IMR-90 (cell line): ENCODE measurements at places on chromosomes 11 and 22.
A peak's percentile ranks its signal among the peaks of the same experiment; 100 is the strongest.

DNA sequence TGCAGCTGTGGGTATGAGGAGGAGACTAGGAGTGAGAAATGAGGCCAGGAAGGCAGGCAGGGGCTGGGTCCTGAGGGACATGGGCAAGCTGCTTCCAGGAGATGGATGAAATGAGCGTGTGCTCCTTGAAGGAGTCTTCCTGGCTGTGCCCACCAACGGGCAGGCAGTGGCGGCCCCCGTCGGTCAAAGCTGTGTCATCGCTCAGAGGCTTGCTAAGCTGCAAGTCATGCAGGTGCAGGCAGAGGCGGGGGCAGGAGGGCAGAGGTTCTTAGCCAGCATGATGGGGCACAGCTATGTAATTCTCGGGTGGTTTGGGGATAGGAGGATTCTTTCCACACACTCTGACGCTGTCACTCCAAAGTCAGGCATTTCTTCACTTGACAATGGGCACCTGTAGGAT lies 12.5 kb upstream of the PEX26 start:
- H3K4me3 ChIP-seq, result no peak overlapping the region
- H3K4me1 ChIP-seq, result peaks cover 12% of the 10 kb centered on the region
- DNase-seq, result no peak
- no peaks in the 10 kb centered on the region for H3K27me3 ChIP-seq

GRCh38 chr11:6219359-6219758 lies 14.0 kb downstream of the C11orf42 start:
- no peak overlapping the region for H3K27ac ChIP-seq
- H3K4me1 ChIP-seq, result peaks cover 5% of the 10 kb centered on the region
- no peaks in the 10 kb centered on the region for H3K27me3 ChIP-seq
- H3K4me3 ChIP-seq, result no peak overlapping the region
- DNase-seq, result peak; percentile 90
- H3K36me3 ChIP-seq, result peaks cover 48% of the 10 kb centered on the region

DNA sequence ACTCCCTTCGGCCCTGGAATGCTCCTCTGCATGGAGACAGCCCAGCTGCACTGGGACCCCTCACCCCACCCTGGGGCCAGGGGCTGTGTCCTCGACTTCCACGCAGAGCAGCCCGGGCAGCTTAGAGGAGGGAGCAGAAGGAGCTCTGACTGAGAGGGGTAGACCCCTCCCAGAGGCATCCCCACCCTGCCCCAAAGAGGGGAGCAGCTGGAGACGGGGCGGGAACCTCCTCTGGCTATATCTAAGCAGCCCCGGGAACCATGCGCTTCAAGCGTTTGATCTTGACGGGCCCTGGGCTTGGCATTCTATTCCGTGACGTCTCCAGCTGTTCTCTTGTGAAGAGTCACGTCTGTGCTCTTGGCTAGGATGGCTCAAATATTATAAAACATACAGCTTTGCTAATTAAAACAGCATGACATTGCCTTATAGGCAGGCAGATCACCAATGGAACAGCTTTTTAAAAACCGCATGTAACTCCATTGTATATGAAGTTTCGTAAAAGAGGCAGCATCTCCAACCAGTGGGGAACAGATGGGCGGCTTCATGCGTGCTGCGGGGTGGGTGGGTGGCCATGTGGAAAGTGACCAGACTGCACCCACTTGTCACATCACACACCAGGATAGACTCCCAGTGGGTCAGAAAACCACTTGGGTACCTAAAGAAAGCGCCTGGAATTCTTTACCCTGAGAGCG lies 7.7 kb downstream of the KCNQ1 start:
- no peak for DNase-seq
- H3K36me3 ChIP-seq, result no peaks in the 10 kb centered on the region
- H3K4me1 ChIP-seq, result no peaks in the 10 kb centered on the region
- H3K4me3 ChIP-seq, result no peak overlapping the region

- no peaks in the 10 kb centered on the region for H3K27me3 ChIP-seq
- peak overlapping the region; percentile 52 for H3K4me3 ChIP-seq
- H3K36me3 ChIP-seq, result peaks cover 5% of the 10 kb centered on the region; the same call in 1 of the 2 replicates
- H3K27ac ChIP-seq, result peak overlapping the region; percentile 60
- DNase-seq, result peak; percentile 28
Measured at GRCh38 chr11:85718126-85718943, 32.3 kb upstream of the CCDC89 start.

DNA sequence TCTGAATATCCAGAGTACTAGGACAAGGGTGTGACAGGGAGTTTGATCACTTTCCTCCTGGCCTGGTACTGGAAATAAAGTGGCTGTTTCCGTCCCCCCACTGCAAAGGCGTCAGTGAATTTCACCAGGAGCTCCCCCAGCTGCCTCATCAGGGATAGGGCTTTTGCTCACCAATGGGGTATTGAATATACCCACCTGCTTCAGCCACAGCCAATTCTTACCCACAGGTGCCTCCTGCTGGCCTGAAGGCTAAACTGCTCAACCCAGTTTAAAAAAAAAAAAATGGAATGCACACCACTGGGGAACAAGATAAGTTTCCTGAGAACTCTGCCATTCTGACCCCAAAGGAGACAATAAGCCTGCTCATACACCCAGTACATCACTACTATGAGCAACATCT lies 65.3 kb upstream of the MS4A8 start:
- no peak for DNase-seq
- no peak overlapping the region for H3K4me3 ChIP-seq
- no peaks in the 10 kb centered on the region for H3K4me1 ChIP-seq
- H3K27ac ChIP-seq, result no peak overlapping the region
- H3K27me3 ChIP-seq, result no peaks in the 10 kb centered on the region

DNA sequence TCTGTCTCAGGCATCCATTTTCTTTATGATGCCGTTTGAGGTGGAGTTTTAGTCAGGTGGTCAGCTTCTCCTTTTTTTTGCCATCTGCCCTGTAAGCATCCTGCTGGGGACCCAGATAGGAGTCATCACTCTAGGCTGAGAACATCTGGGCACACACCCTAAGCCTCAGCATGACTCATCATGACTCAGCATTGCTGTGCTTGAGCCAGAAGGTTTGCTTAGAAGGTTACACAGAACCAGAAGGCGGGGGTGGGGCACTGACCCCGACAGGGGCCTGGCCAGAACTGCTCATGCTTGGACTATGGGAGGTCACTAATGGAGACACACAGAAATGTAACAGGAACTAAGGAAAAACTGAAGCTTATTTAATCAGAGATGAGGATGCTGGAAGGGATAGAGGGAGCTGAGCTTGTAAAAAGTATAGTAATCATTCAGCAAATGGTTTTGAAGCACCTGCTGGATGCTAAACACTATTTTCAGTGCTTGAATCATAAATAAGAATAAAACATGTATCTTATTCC lies 10.9 kb upstream of the HBE1 start:
- H3K4me3 ChIP-seq, result no peak overlapping the region
- no peaks in the 10 kb centered on the region for H3K27me3 ChIP-seq
- peaks cover 14% of the 10 kb centered on the region for H3K4me1 ChIP-seq
- no peaks in the 10 kb centered on the region for H3K36me3 ChIP-seq
- peak; percentile 100 for DNase-seq
- peak overlapping the region; percentile 85; the same call in 1 of the 2 replicates for H3K27ac ChIP-seq

DNA sequence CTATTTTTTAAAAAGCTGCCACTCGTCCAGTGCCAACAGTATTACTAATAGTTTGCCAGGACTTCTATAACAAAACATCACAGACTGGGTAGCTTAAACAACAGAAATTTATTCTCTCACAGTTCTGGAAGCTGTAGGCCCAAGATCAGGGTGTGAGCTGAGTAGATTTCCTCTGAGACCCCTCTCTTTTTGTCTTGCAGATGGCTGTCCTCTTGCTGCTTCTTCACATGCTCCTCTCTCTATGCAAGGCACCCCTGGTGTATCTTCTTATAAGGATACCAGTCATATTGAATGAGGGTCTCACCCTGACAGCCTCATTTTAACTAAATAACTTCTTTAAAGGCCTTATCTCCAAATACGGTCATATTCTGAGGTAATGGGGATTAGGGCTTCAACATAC lies 390.9 kb downstream of the DLG2 start:
- no peaks in the 10 kb centered on the region for H3K36me3 ChIP-seq
- no peaks in the 10 kb centered on the region for H3K27me3 ChIP-seq
- H3K27ac ChIP-seq, result no peak overlapping the region
- H3K4me3 ChIP-seq, result no peak overlapping the region
- DNase-seq, result no peak

- DNase-seq, result peak; percentile 63
- H3K4me3 ChIP-seq, result no peak overlapping the region
- peaks cover 15% of the 10 kb centered on the region for H3K4me1 ChIP-seq
- H3K36me3 ChIP-seq, result no peaks in the 10 kb centered on the region
Measured at GRCh38 chr11:10076458-10077141, 217.4 kb downstream of the SBF2 start.

- no peaks in the 10 kb centered on the region for H3K4me1 ChIP-seq
- no peak for DNase-seq
- no peaks in the 10 kb centered on the region for H3K27me3 ChIP-seq
- H3K36me3 ChIP-seq, result no peaks in the 10 kb centered on the region
Measured at GRCh38 chr11:134556186-134556585, 144.1 kb upstream of the B3GAT1 start.

GRCh38 chr11:131582021-131582525 lies 211.7 kb downstream of the NTM start:
- H3K27ac ChIP-seq, result no peak overlapping the region
- peaks cover 7% of the 10 kb centered on the region; the same call in 1 of the 2 replicates for H3K27me3 ChIP-seq
- H3K36me3 ChIP-seq, result no peaks in the 10 kb centered on the region
- no peaks in the 10 kb centered on the region for H3K4me1 ChIP-seq

- no peak overlapping the region for H3K4me3 ChIP-seq
- peaks cover 3% of the 10 kb centered on the region; the same call in 1 of the 2 replicates for H3K4me1 ChIP-seq
- H3K36me3 ChIP-seq, result no peaks in the 10 kb centered on the region
- no peak for DNase-seq
Measured at GRCh38 chr22:29925402-29925801, 42.4 kb downstream of the MTMR3 start.

GRCh38 chr11:2794046-2794967 lies 91.3 kb downstream of the CDKN1C start:
- H3K36me3 ChIP-seq, result no peaks in the 10 kb centered on the region
- no peak overlapping the region for H3K27ac ChIP-seq
- no peak overlapping the region for H3K4me3 ChIP-seq
- H3K27me3 ChIP-seq, result peaks cover 50% of the 10 kb centered on the region

DNA sequence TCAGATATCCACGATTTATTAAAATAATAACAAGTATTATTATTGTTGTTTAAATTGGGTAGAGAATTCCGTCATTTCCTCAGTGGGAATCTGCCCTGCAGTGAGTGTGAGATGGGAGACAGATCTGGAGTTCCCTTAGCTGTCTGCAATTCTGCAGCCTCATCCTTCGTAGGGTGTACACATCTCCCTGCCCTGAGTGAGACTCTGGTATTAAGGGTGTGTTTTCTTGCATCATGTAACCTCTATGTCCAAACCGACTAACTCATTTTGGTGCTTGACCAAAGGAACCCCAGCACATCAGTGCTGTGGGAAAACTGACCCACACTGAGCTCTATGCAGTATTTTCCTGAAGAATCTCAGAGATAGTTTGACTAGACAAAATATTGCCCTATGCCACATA lies 157.6 kb downstream of the LDLRAD3 start:
- no peaks in the 10 kb centered on the region for H3K27me3 ChIP-seq
- H3K4me3 ChIP-seq, result no peak overlapping the region
- DNase-seq, result no peak
- H3K4me1 ChIP-seq, result peaks cover 5% of the 10 kb centered on the region
- H3K27ac ChIP-seq, result no peak overlapping the region

DNA sequence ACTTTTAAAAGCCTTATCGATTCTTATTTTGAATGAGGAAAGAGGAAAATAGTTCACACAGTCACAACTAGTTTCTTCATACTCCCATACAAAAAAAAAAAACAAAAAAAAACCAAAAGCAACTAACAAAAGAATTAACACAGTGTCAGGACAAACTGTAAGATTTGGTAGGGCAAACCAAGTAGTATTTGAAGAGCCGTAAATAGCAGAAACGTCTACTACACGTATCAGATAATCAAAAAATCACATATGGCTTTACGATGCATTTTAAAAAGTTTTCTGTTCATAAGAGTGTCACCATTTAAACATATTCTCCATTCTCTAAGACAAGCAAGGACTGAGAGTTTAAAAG lies 2.3 kb downstream of the PICALM start:
- H3K4me1 ChIP-seq, result peaks cover 10% of the 10 kb centered on the region
- peak overlapping the region; percentile 96 for H3K4me3 ChIP-seq
- no peaks in the 10 kb centered on the region for H3K27me3 ChIP-seq
- DNase-seq, result no peak
- no peaks in the 10 kb centered on the region for H3K36me3 ChIP-seq

GRCh38 chr22:29520851-29521250 lies 32.7 kb downstream of the THOC5 start:
- H3K4me3 ChIP-seq, result no peak overlapping the region
- H3K27ac ChIP-seq, result peak overlapping the region; percentile 12; the same call in 1 of the 2 replicates
- H3K36me3 ChIP-seq, result peaks cover 72% of the 10 kb centered on the region
- 0 out of 2 replicates have a peak, but pooled peaks cover 4% of the 10 kb centered on the region for H3K4me1 ChIP-seq
- peak; percentile 91 for DNase-seq
- H3K27me3 ChIP-seq, result no peaks in the 10 kb centered on the region

DNA sequence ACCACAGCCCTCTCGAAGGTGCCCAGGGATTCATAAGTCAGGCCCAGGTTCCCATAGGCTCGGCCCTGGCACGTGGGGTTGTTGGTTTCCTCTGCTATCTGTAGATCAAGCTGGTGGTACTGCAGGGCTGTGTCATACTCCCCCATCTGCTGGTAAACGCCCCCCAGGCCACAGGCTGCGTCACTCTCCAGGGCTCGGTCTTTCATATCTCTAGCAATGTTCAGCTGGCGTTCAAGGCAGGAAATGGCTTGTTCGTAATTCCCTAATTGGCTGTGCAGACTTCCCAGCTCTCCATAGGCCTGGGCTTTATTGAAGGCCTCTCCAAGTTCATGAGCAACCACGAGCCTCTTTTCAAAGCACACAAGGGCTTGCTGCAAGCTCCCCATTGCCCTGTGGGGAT lies 186.4 kb upstream of the PITPNB start:
- DNase-seq, result no peak
- H3K36me3 ChIP-seq, result peaks cover 26% of the 10 kb centered on the region
- no peak overlapping the region for H3K4me3 ChIP-seq
- H3K27me3 ChIP-seq, result no peaks in the 10 kb centered on the region

GRCh38 chr11:2196970-2197770 lies 25.6 kb upstream of the TH start:
- no peaks in the 10 kb centered on the region for H3K36me3 ChIP-seq
- H3K4me1 ChIP-seq, result no peaks in the 10 kb centered on the region
- no peak overlapping the region for H3K4me3 ChIP-seq
- DNase-seq, result peak; percentile 38

- H3K4me3 ChIP-seq, result no peak overlapping the region
- DNase-seq, result no peak
- H3K36me3 ChIP-seq, result no peaks in the 10 kb centered on the region
- no peaks in the 10 kb centered on the region for H3K27me3 ChIP-seq
Measured at GRCh38 chr11:113876798-113877669, 1.7 kb upstream of the USP28 start.

DNA sequence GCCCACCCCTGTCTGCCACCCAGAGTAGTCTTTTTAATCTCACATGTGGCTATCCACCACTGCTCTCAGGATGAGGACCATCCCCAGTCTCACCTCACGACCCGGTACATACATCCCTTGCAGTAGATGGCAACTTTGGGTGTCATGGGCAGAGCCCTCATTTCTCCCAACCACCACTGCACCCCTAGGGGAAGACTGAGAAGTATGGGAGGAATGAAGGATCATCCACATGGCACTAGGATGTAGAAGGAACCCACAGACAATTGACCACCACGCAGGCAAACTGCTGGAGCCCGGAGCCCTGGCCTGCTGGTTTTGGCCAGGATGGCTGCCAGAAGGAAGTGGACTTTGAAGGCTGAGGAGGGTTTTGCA lies 1.9 kb upstream of the SCARF2 start:
- H3K4me1 ChIP-seq, result peaks cover 20% of the 10 kb centered on the region
- no peak overlapping the region for H3K27ac ChIP-seq
- H3K27me3 ChIP-seq, result no peaks in the 10 kb centered on the region
- H3K4me3 ChIP-seq, result no peak overlapping the region
- no peak for DNase-seq

- peaks cover 24% of the 10 kb centered on the region for H3K36me3 ChIP-seq
- peak; percentile 78 for DNase-seq
- H3K4me3 ChIP-seq, result no peak overlapping the region
- no peaks in the 10 kb centered on the region for H3K4me1 ChIP-seq
- H3K27me3 ChIP-seq, result no peaks in the 10 kb centered on the region
Measured at GRCh38 chr22:38870312-38870741, 1.7 kb downstream of the CBX6 start.
